NCI-H2227 treated with DMSO at 0.1 percent for 48 hours (cell line): ENCODE measurements at places on chromosomes 13 and 19.

- DNase-seq: no peak
These were observed 386.5 kb downstream of the PCDH17 start for GRCh38 chr13:58018020-58018419.

- no peak for DNase-seq
These were observed 379.4 kb upstream of the DACH1 start for GRCh38 chr13:72246396-72246795.

DNA sequence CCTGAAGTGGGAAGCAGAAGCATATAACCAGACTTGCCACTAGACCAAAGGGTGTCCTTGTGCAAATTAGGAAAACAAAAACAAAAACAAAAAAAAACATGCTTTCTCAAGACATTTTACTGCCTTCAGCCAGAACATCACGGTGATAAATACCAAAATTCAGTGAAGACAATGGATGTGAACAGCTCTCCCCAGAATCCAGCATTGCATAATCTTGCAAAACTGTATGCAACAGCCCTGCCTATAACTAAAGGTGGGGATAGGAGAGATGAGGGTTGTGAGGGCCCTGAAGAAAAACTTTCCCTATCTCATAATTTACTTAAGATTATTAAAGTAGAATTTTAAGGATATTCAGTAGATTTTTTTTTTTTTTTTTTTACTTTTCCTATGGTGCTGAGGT lies 24.9 kb upstream of the NDFIP2 start:
- no peak for DNase-seq

DNA sequence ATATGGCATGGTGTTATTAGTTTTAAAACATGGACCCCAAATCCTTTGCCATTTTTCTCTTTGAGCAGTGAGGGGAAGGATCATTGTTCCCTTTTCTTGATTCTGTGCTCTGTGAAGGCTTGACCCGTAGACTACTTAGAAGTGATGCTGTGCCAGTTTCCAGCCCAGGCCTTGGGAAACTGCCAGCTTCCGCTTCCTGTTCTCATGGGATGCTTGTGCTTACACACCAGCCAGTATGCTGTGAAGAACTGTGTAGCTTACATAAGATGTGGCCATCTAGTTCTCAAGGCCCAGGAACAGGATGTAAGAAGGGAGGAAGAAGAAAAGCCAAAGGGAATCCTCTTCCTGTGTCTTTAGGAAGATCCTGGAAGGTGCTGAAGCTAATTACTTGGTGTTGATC lies 180.9 kb downstream of the PCCA start:
- no peak for DNase-seq

DNA sequence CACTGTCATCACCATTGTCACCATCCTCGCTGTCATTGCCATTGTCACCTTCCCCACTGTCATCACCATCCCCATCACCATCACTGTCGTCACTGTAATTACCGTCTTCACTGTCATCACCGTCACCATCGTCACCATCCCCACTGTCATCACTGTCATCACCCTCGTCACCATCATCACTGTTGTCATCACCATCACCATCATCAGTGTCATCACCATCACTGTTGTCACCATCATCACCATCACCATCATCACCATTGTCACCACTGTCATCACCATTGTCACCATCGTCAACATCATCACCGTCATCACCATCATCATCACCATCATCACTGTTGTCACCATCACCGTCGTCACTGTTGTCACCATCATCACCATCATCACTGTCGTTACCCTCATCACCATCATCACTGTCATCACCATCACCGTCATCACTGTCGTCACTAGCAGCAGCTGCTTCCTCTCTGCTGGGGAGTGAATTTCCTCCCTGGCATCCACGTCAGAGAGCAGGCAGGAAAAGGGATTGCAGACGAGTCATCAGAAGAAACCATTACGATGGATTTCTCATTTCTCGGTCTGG lies 27.3 kb downstream of the TMEM255B start:
- no peak for DNase-seq

DNA sequence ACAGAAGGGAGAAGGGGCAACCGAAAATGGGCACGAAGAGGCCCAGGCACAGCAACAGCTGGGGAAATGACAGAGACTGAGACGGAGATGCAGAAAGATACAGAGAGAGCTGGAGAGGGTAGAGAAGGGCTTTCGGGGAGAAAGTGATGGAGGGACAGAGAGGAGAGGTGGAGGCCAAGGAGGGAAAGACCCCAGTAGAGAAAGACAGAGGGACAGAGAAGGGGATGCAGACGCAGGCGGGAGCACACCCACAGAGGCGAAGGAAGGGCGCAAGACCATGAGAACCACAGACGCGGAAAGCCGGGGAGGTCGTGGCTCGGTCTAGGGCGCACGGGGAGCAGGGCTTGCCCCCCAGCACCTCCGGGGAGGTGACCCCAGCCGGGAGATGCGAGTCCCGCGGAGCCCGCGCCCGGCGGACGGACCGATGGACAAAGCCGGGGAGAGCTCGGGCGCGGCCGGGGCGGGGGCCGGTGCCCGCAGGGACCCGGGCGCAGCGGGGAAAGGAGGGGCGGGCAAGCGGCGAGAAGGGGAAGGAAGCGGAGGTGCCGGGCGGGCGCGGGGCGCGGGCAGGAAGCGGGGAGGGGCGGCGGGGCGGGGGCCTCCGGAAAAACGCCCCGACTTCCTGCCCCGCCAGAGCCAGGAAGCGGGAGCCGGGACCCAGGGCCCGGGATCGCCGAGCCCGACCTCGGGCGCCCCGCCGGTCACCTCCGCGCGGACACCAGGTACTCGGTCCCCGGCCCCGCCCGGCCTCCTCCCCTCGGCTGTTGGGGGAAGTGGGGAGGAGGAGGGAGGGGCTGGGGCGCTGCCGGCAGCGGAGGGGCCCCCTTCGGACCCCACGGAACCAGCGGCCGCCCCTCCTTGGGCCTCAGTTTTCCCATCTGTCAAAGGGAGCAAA lies at the start of gene ARHGEF1:
Gene ARHGEF1, plus strand, starts transcription at position 617 of the 895 bp plus-strand sequence. CDS start 4,899 bp downstream, outside the sequence.
- DNase-seq: peak; percentile 35

DNA sequence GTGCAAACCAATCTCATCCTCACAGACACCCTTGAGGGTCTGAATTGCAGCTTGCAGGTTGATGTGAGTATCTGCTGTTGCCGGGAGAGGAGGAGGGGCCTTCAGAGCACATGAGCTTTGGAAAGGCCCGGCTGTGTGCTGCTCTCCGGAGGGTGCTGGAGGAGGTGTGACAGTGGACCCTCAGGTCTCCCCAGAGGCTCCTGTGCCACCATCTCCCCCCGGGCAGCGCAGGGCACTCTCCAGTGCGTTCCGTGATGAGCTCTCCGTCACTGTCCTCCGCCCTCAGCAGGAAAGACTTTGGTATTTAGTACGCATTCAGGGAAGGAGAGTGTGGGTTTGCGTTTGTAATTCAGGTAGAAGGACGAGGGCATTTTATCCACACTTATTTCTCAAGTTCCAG lies 20.0 kb downstream of the LAMP1 start:
- DNase-seq: no peak

DNA sequence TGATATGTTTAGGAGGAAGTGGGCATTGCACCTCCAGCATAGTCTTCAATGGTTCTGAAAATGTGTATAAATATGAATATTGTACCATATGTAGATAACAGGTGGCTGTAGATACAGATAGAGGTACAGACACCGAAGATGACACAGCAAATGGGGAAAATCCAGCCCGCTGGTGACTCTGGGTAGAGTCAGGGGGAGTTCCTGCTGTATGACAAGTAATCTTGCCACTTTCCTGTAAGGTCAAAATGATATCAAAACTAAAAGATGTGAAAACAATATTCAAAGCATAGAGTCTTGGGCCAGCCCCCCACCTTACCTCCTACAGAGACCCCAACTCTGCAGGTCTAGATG lies 17.8 kb downstream of the C2CD4C start:
- no peak for DNase-seq

GRCh38 chr19:51018745-51019543 lies 565 bp downstream of the KLK10 start:
- DNase-seq: no peak

GRCh38 chr19:45404557-45405434 lies at the start of gene PPP1R13L:
TSS of gene PPP1R13L (minus strand) at chr19:45405069. CDS start at chr19:45398318, 6,751 bp downstream.
- DNase-seq: peak; percentile 40

DNA sequence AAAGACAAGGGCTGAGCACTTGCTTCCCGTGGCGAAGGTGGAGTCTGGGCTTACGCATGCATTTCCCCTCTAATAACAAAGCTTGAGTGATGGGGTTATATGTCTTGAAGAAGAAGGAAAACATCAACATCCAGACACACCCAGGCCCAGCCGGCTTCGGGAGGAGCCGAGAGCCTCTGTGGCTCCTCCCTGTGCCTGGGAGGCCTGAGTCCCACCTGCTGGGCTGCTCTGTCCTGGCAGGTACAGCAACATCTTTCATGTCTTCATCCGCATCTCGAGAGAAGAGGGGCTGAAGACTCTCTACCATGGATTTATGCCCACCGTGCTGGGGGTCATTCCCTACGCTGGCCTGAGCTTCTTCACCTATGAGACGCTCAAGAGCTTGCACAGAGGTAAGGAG lies 30.6 kb downstream of the TMEM161A start:
- no peak for DNase-seq

DNA sequence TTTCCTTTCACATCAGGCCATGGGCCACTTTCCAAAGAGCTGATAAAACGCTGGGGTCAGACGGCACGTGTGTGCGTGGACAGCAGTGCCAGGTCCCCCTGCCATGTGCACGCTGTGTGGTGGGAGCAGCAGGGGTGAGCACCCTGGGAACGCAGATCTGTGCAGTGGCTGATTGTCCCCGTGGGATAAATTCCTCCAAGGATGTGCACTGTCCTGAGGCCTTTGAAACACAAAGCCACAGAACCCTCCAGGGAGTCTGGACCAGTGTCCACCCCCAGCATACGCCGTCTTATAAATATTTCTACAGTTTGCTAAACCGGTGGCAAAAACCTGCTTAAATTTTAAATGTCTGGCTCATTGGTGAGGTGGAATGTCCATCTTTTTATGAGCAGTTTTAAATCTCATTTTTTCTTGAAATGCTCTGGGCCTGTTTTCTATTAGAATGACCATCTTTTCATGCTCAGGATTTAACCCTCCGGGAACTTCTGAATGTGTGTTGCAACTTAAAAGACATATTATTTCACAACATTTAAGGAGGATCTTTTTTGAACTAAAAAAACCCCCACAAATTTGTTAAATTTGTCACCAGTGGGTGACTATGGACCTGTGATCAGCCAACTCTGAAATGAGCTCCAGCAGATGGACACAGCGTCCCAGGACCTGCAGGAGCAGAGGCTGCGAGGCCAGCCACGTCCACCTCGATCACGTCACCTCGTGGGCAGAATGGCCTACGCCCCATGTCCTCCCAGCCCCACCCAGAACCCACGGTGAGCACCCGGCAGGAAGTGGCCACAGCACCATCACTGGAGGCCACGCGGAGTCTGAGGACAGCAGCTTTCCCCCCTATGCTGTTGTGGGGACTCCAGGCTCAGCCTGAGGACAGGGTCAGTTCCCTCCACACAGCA lies 68.6 kb downstream of the RASA3 start:
- no peak for DNase-seq

GRCh38 chr13:45615501-45616101 lies at the start of gene ERICH6B:
TSS of gene ERICH6B (minus strand) at chr13:45615739. CDS start at chr13:45597005, 18,734 bp downstream.
- peak; percentile 68 for DNase-seq

DNA sequence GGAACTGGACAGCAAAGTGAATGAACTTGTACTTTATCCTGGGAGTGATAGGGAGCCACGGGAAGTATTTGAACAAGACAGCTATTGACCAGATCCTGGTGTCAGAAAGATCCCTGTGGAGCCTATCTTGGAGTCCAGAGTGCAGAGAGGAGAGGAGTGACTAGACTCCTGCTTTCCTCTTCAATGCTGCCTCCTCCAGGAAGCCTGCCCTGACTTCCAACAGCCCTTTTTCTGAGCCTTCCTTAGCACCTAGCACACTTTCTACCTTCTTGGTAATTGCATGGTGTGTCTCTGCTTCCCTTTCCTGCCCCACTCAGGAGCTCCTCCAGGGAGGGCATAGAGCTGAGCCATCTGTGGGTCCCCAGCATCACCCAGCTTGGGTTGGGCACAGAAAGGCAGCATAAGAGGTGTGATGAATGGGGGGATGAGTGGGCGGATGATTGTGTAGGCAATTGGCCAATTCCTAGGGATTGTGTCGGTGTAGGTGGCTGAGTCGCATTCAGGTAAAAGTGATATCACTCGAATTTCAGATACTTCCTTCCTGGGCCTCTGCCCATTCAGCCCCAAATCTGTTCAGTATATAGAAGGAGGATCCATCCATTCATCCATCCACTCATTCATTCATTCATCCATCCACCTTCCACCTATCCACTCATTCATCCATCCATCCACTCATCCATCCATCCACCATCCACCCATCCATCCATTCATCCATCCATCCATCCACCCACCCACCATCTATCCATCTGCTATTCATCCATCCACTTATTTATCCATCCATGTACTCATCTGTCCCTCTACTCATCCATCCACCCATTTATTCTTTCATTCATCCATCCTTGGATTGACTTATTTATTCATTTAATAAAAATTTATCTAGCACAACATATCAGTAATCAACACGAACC lies 26.9 kb downstream of the CYP4F22 start:
- DNase-seq: no peak

DNA sequence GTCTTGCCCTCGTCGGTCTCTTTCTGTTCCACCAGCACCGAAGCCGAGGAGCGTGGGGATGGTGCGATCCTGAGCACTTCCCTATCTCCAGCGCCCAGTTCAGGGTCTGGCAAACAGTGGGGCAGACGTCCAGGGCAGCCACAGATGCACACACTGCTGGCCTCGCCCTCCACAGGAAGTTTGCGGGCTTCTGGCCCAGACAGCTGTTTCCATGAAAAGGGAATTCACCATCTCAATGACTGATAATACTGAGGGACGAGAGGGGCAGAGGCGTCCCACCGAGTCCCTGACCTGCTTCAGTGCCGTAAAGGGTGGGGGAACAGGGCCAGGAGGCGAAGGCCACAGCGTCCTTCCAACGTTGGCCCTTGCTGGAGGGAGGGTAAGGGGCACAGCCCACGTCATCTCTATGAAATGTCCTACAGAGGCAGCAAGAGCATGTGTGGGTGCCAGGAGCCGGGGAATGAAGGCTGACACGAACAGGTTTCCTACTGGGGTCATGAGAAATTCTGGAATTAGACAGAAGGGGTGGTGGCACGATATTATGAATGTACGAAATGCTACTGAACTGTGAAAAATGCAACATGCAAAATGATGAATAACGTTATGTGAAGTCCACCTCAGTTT lies 19.5 kb downstream of the SHC2 start:
- DNase-seq: no peak

GRCh38 chr19:27890696-27891095 lies 1322.3 kb downstream of the UQCRFS1 start:
- no peak for DNase-seq

- no peak for DNase-seq
These were observed 121.0 kb downstream of the COG6 start for GRCh38 chr13:39776439-39776838.

DNA sequence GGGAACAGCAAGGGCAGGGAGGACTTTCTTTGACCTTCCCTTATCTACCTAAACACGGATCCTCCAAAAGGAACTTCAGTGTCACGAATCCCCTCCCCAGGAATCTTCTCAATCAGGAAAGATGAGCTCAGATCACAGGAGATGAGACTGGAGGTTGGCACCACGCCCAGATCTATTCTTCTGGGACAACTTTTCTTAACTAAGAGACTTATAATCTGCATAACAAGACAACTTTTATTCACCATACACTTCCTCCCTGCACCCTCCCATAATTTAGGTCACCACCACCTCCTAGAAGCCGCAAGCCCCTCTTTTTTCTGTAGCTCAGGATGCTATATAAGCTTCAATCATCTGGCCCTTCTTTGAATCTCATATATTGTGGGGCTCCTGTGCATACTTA lies 19.2 kb upstream of the AKT2 start:
- DNase-seq: no peak
